ENCODE measurements at places on chromosomes 13 and 19.
A peak's percentile ranks its signal among the peaks of the same experiment; 100 is the strongest.

GRCh38 chr13:98284679-98285078, 107.6 kb upstream of the RNF113B start:
- DNase-seq = no peak

DNA sequence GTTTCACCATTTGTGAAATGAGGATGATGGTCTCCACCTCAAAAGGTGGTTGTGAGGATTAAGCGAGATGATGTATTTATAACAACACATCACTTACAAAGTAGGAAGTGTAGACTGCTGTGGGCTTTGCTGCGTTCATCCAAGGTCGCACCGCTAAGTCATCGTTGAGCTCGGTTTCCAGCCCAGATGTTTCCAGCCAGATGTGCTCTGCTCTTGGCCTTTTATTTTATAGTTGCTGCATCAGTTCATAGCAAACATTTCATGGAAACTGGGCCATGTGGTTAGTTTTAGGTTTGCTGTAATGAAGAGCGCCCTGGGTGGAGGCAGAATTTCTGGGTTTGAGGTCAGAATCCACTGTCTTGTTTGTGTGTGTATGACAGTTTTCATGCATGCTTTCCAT, 76.5 kb upstream of the RNF113B start:
- no peak for DNase-seq

GRCh38 chr19:21824679-21825078, 11.3 kb downstream of the ZNF43 start:
- DNase-seq = no peak

- DNase-seq = no peak
Observed at GRCh38 chr13:80894917-80895316, 554.0 kb upstream of the SPRY2 start.

DNA sequence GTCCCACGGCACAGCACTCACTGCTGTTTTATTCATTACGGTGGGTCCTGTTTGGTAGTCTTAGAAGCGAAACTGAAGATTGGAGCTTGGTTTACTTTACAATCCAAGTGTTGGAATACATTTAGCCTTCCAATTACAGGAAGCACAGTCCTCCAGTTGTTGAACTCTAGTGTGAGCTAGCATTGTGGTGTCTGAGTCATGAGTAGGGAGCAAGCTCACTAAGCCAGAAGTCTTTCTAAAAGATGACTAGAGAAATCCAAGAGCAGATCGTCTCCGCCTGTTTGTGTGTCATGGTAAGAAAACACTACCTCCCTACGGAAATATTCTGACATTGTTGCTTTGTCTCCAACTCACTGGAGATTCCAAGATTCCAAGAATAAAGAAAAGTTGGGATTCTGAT, 10.1 kb upstream of the SHISA2 start:
- no peak for DNase-seq

GRCh38 chr19:35030257-35031071, at the start of gene SCN1B:
SCN1B (plus strand) TSS chr19:35030470; CDS start chr19:35030821, 351 bp downstream.
- peak; percentile 27 for DNase-seq

DNA sequence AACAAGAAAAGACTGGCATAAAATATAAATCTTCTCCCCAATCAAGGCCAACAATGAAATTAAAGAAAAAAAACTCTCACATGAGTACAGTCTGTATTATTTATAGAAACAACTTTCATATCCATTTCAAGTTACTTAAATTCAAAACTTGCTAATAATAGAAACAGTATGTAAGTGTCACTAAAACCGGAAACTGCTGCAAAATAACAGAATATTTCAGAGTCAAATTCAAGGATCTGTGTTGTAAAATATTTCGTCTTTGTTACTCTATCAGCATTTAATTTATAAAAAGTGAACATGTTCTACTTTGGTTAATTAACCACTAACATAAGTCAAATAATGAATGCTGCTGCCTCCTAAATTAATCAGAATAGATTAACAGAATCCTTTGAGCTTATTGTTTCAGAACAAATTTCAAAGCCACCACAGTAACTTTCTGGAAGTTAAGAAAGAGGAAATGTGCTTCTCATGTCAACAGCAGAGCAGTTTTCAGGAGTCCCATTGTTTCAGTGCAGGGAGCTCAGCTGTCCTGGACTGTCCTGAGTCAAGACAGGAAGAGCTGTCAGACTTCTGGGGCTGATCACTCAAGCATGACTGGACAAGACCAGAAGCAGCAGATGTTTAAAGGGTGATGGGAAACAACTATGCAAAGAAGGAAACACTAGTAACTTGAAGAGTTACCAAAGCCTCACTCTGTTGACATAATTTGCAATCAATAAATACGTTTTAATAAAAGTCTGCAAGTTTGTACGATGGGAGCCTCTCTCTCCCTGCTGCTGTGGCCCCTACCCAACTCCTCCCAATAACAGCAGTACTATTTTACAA, 76.9 kb downstream of the FOXO1 start:
- DNase-seq = peak; percentile 95

- DNase-seq = peak; percentile 41
Observed at GRCh38 chr13:85806553-85807175, 7.4 kb upstream of the SLITRK6 start.

DNA sequence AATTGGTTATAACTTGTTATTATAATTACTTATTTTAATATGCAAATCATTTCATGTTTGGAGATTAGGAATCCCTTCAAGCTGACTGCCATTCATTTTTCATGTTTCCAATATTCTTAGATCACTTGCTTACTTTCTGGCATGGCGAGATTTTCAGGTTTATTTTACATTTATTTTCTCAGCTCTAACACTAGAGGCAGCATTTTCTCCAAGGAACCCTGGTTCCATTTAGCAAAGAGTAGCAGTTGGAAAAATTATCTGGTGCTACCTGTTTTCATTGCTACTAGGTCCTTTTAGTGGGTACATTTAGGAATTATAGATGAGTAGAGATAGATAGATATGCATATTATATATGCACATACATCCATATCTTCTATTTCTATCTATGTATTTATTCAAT, 90.9 kb upstream of the TRPC4 start:
- no peak for DNase-seq

DNA sequence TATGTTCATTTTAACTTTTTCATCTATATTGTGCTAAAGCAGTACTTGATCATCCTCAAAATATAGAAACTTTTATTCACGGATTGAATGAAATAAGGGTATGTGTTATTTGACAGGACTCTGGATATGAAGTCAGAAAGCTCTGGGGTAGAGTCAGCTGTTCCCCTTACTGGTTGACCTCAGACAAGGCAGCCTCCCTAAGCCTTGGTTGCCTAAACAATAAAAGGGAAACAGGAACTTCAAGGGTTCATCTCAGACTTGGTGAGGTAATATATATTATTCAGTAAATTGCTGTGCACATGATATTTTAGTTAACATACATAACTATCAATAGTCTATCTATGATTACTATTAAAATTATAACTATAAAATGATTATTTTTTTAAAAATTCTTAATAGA, 13.6 kb downstream of the POLR1D start:
- DNase-seq = no peak

- no peak for DNase-seq
Observed at GRCh38 chr13:65260946-65261891, 1968.9 kb downstream of the PCDH9 start.

DNA sequence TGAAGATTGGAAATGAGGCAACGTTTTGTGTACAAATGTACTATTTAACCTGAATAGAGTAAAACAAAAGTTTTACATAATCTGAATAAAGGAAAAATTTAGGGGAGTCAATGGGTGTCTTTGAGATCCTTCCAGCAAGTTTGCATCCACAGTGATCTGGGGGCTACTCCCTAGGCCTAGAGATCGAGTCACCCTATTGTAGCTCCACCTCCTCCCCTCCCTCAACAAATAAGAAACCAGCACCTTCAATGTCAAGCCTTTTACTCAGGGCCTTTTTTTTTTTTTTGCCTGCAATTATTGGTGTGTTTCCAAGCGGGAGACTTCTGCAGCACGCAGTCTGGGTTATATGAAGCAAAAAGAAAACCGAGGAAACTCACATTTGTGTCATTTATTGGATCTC, 16.3 kb upstream of the RAP2A start:
- no peak for DNase-seq

GRCh38 chr13:35354285-35354684, 122.2 kb downstream of the MAB21L1 start:
- DNase-seq = no peak

- DNase-seq = no peak
Observed at GRCh38 chr13:40168425-40169166, 497.8 kb downstream of the FOXO1 start.

DNA sequence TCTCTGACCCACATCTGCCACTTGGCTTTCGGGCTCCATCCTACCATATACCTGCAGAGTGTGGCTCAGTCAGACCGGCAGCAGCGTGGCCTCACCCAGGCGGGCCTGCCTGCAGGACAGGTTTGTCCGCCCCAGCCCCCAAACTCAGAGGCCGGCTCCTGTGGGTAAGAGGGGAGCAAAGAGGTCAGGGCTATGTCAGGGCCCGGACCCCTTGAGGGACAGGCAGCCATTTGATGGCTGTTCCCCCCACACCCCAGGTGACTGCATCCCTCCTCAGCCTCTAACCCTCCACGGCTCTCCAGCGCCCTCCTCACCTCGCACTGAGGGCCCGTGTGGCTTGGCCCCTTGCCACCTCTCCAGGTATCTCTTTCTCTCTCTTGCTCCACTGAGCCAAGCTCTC, 12.3 kb upstream of the ZBTB32 start:
- DNase-seq = no peak

- DNase-seq = no peak
Observed at GRCh38 chr13:112448621-112449544, 72.7 kb downstream of the SPACA7 start.

DNA sequence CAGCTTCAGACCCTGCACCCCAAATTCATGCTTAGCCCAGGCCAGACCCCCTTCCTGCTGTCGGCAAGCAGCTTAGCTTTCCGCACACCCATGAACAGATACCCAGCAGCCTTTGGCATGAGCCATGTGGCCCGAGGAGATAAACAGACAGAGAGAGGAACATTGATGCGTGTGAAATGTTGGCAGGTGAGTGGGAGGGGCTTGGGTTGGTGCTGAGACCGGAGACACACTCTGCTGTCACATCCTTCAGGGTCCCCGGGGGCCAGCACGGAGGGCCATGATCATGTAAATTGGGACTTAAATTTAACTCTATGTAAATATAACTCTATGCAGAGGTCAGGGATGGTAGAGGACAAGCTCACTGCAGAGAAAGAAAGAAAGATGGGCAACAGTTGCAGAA, 1.5 kb downstream of the CD22 start:
- peak; percentile 94 for DNase-seq

DNA sequence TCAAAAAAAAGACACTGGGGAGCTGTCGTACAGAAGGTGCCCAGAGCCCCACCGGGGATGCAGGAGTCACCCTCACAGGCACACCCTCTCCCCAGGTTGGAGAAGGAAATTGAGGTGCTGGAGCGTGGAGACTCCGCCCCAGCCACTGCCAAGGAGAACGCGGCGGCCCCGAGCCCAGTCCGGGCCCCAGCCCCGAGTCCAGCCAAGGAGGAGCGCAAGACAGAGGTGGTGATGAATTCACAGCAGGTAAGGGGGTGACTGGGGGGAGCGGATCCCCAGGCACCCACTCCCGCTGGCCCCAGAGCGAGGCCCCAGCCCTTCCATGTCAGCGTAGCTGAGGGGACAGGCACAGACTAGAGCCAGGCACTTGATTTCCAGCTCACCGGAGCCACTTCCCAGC, 19.9 kb upstream of the MISP start:
- no peak for DNase-seq

DNA sequence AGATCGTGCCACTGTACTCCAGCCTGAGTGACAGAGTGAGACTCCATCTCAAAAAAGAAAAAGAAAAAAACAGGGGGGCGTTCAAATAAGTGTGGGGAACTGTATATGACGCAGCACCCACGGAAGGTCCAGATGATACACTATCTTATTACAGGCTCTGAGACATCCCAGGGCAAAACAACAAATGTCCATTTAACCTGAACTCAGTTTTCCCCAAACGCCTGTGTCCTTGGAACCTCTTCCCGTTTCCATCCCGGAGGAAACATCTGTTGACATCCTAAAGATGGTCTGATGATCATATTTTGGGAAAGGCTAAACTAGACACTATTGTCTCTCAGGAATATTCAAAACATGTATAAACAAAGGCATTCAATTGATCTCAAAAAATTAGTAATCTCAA, 72.4 kb downstream of the COL4A1 start:
- DNase-seq = no peak

DNA sequence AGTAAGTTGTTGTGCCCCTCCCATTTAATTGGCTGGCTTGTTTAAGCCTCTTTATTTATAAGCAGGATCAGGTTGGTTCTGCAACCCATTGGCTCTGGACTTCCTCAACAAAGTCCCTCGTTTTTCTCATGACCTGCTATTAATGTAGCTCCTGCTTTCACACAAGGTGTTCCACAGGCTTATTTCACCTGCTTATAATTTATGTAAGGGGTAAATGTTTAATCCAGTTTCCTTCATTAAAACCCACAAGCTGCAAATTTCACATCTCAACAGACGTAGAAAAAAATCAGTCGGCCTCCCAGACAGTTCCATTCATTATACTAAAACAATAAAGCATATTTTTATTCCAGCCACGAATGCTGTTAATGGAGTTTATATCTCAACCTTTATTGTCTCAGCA, 86.1 kb downstream of the TBC1D4 start:
- no peak for DNase-seq

GRCh38 chr13:50393628-50394027, 378.4 kb downstream of the KCNRG start:
- DNase-seq = no peak

DNA sequence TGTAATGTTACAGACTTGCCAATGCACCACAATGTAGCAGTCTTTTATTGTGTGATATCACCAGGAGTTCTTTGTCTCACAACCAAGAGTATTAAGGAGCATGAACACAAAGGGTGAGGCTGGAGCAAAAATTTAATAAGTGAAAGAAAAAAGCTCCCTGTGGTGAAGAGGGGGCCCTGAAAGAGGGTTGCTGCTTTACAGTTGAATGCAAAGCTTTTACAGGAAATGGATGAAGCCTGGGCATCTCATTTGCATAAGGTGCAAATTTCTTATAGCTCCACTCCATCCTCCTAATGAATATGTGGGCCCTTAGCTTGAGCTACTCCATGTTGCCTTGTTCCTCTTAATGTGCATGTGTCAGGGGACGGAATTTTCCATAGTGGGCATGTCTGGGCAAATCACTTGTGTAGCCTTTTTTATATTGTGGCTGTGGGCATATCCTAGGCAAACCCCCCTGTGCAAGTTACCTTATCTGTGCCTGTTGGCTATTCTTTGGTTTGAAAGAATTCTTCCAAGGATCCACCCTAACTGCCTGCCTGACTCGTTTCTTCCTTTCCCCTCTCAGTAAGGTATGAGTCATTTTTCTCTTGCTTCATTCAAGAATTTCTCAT, 45.3 kb upstream of the TRPC4 start:
- no peak for DNase-seq

DNA sequence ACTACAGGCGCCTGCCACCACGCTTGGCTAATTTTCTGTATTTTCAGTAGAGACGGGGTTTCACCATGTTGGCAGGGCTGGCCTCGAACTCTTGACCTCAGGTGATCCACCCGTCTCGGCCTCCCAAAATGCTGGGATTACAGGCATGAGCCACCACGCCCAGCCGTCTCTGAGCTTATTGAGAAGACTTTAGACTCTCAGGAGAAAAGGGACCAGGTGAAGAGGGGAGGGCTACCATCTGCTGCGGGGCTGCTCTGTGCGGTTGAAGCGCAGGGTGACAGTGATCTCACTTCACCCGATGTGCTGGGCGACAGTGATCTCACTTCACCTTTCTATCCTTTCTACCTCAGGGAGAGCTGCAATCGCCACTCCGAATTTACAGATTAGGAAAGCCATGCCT, 25.3 kb downstream of the PDCD5 start:
- DNase-seq = no peak

- no peak for DNase-seq
Observed at GRCh38 chr19:45056831-45057230, 18.0 kb downstream of the CLASRP start.

Data from GM12865 (cell line).